ENCODE measurements at places on chromosomes 4 and X.

GRCh38 chr4:121764702-121765367 is at the start of gene SMIM43:
SMIM43 (minus strand) TSS chr4:121765164; CDS start chr4:121765105, 59 bp downstream.
- DNase-seq = peak; percentile 2

- no peak for DNase-seq
Observed at GRCh38 chr4:181966104-181966551, 277.1 kb upstream of the TENM3 start.

DNA sequence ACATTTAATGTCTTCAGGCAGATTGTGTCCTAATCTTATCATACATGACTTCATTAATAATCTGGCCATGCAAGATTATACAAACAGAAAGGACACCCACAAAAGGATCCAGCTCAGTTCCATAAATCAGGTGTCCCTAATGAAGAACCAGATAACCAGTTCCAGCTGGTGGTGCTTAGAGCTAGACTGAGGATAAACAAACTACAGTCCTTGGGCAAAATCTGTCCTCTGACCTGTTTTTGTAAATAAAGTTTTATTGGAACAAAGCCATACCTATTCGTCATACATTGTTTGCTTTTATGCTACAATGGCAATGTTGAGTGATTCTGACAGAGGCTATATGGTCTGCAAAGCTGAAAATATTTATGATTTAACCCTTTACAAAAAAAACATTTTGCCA is 199.5 kb downstream of the MID1IP1 start:
- no peak for DNase-seq

- DNase-seq = no peak
Observed at GRCh38 chr4:79687006-79687405, 279.0 kb upstream of the GK2 start.

DNA sequence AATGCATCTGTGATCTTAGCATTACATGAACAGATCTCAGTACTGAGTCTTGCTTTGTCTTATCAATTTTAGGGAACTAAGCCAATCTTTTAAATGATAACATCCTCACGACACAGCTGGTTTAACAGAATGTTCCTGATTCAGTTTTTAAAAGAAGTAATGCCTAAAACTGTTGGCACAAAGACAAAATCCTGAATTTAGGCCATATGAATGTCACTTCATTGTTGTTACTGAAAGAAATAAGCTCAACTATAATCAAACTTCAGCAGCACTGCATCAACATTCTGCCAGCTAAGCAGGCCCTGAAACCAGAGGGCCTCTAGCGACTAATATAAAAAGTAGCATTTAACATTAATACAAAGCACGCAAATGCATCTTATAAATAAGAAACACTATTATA is 130.6 kb downstream of the FRYL start:
- no peak for DNase-seq

DNA sequence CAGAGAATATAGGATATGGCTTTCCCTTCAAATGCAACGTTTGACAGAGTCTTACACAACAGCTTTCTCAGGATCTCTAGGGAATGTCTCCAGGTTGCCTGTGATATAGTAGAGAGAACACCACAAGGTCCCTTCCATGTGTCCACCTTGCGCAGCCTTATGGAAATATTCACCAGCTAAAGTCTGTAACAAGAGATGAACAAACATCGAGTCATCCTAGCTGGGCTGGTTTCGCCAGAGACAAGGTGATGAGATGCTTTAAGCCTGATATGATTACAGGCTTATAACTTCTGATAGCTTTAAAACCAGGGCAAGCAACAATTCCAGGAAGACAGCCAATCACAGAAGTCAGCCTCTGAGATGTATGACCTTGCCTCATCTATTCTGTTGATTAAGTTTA is 83.8 kb downstream of the SEL1L3 start:
- no peak for DNase-seq

GRCh38 chr4:148514581-148514980 is 72.4 kb upstream of the NR3C2 start:
- DNase-seq = no peak

DNA sequence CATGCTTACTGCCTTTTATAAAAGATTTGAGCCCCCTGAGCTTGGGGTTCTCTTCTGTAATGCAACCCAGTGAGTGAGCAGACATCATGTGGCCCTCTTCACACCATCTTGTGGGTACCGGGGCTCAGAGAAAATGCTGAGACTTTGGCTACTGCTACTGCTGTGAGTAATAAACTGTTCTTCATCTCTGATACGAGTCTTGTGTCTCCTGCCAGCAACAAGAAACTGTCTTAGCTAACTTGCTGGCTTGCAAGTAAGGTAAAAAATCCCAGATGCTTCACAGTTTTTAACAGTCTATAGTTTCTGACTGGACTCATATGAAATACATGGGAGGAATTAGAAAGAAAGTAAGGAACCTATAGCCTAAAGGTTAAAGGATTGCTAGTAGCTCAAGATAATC is 148.3 kb downstream of the GPC3 start:
- DNase-seq = no peak

- DNase-seq = no peak
Observed at GRCh38 chr4:169015186-169015623, 5.2 kb upstream of the CBR4 start.

GRCh38 chrX:39577985-39578869 is 519.5 kb downstream of the BCOR start:
- no peak for DNase-seq

GRCh38 chr4:145277011-145277410 is 96.6 kb upstream of the OTUD4 start:
- no peak for DNase-seq

DNA sequence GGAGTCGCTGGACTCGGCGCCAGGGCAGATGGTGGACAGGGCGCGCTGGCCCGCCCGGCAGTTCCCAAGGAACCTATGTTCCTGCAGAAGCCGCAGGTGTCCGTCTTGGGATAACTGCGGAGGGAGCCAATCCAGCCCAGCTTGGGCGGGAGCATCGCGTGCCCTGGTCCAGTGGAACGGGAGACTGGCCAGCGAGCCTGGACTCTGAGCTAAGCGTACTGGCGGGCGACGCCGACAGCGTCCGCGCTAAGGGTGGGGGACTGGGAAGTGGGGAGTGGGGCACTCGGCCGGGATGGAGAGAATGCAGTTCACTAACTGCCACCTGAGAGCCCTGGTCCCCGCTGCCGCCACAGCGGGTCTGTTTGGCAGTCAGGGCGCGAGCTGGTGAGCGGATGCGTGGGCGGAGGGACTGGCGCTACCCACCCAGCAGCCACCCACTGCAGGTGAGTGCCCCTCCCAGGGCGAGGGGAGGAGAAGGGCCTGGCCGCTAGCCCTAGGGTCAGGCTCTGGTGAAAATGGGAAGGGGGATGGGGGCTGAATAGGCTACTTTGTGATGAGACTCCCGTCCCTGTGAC is 1.3 kb upstream of the MAMLD1 start:
- no peak for DNase-seq

- DNase-seq = no peak
Observed at GRCh38 chrX:104742355-104742754, 176.4 kb downstream of the IL1RAPL2 start.

DNA sequence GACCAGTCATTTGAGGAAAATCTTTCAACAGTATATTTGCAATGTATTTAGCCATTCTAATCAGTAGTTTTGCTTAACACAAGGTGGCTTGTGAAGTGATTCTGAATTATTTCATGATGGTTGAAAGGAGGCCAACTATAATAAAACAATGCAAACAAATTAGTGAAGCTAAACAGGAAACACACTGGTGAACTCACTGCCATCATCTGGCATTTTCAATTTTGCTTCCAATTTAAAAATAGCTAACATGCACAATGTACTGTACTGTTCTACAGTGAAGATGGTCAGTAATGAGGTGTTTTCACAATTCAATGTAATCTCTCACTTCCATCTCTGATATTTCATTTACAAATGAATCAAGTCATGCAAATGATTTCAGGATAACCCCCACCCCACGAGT is 31.1 kb downstream of the PGRMC2 start:
- DNase-seq = peak; percentile 44

DNA sequence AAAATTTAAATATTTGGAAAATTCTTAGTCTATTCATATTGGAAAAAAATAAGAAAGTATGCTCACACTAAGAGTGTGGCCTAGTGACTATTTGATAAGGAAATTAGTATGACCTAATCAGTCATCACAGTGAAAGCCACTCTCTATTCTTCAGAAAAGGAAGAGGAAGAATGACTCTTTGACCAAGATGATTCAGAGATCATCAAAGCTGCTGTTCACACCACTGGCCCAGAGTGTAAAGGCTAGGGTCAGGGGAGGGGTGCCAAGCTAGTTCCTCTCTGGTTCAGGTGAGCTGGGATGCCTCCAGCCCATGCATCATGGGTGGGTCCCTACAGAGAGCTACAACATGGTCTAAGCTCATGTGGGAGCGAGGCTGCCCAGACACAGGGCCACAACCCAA is 396.9 kb upstream of the NDST3 start:
- DNase-seq = no peak

GRCh38 chr4:182776376-182777105 is 140.6 kb downstream of the DCTD start:
- peak; percentile 28 for DNase-seq

GRCh38 chr4:161573836-161574235 is 590.0 kb downstream of the FSTL5 start:
- no peak for DNase-seq

GRCh38 chrX:35726176-35726575 is 72.0 kb upstream of the MAGEB16 start:
- peak; percentile 32 for DNase-seq

- no peak for DNase-seq
Observed at GRCh38 chr4:88724406-88724805, 26.8 kb upstream of the NAP1L5 start.

GRCh38 chr4:10050261-10050661 is 29.0 kb upstream of the SLC2A9 start:
- DNase-seq = no peak

DNA sequence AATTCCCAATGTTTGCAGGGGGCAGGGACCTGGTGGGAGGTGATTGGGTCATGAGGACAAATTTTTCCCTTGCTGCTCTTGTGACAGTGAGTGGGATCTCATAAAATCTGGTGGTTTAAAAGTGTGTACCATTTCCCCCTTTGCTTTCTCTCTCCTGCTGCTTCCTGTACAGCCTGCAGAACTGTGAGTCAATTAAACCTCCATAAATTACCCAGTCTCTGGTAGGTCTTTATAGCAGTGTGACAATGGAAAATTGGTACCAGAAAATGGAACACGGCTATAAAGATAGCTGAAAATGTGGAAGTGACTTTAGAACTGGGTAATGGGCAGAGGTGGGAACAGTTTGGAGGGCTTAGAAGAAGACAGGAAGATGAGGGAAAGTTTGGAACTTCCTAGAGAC is 108.7 kb upstream of the NPFFR2 start:
- no peak for DNase-seq

DNA sequence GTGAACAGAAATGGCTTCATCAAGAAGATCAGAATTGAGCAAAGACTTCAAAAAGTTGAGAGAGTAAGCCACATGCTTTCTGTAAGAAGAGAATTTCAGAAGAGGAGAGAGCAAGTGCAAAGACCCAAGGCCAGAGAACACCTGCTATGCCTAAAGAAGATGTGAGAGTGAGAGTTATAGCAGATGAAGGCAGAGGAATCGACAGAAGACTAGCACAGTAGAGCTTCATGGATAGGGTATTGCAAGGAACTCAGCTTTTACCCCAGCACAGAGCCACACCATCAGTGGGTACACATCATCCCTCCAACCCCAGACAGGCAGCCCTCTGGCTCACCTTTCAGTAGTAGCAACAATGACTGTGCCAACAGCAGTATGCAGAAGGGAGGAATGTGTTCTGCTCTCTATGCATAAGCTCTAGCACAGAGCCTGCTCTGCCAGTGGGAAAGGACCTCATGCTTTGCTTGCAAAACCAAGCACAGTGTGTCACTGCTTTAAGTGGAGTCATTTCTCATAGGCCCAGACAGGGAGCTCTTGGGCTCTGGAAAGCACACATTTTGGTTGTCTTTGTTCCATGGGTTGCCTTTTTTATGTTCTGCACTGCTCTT is 318.6 kb downstream of the NAF1 start:
- DNase-seq = no peak

DNA sequence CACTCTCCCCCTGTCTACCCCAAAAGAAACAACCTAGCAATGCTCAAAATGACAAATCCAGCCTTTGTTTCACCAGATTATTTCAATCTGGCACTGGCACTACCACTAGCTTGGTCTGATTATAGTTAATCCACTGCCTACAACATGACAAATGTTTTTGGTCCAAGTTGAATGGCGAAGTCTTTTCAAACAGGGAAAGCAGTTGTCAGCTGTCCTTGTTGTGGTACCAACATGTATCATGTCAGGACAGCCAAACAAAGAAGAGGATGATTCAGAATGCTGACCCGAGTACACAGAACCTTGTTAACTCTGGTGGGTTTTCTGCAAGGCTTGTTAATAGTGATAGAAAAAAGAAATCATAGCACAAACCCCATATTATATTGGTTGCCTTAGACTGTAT is 160.8 kb upstream of the ANK2 start:
- no peak for DNase-seq

DNA sequence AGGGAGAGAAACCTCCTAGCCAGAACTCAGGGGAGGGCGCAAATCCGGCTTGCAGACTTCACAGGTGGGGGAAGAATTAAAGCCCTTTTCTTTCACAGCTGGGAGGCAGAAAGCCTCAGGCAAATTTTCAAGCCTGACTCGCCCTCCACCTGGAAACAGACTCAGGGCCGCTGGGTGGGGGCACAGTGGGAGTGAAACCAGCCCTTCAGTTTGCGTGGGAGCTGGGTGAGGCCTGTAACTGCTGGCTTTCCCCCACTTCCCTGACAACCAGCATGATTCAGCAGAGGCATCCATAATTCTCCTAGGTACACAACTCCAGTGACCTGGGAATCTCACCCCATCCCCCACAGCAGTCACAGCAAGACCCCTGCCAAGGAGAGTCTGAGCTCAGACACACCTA is 206.9 kb upstream of the INTU start:
- DNase-seq = no peak

- DNase-seq = no peak
Observed at GRCh38 chr4:155587766-155588165, 78.9 kb upstream of the GUCY1A1 start.

GRCh38 chr4:121183989-121184388 is 19.9 kb upstream of the TNIP3 start:
- no peak for DNase-seq

DNA sequence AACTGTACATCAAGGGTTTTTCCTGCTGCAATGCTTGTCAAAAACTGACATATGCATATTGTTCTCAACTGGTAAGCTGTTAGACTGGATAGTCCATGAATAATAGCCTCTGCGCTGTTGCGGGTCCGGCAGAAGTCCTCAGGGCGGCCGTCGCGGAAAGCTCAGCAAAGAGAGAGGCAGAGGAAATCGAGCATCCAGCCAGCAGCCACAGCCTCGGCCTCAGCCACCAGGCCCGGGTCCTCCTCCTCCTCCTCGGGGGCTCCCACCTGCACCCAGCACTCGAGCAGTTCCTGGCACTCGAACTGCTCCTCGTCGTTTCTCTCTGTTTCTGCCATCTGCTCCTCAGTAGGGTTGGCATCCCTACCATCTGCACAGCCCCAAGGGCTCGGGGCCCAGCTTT is 53.7 kb downstream of the UPRT start:
- no peak for DNase-seq

- no peak for DNase-seq
Observed at GRCh38 chrX:9614016-9614415, 149.2 kb downstream of the TBL1X start.

Measured in NCI-H2081 (cell line).